Tibial nerve (tissue), 4 donors: ENCODE measurements at places on chromosomes 4 and X. TPM values are rescaled to one million over a fixed set of nuclear protein-coding genes. Genes with fewer than 3 reads are reported as not detected.

GRCh38 chrX:44915361-44915868 lies 42.4 kb downstream of the KDM6A start:
- H3K36me3 ChIP-seq: no peaks in the 10 kb centered on the region
- no peak for DNase-seq
- no peaks in the 10 kb centered on the region for H3K27me3 ChIP-seq

- H3K27ac ChIP-seq: no peak overlapping the region
- H3K27me3 ChIP-seq: no peaks in the 10 kb centered on the region
- DNase-seq: no peak
- H3K4me3 ChIP-seq: no peak overlapping the region
These were observed 249.2 kb upstream of the TRAM1L1 start for GRCh38 chr4:117334451-117335188.

- no peaks in the 10 kb centered on the region for H3K36me3 ChIP-seq
- no peak overlapping the region for H3K4me3 ChIP-seq
- no peak for DNase-seq
- H3K27ac ChIP-seq: no peak overlapping the region
These were observed 34.7 kb downstream of the FRMPD3 start for GRCh38 chrX:107484002-107484726.

DNA sequence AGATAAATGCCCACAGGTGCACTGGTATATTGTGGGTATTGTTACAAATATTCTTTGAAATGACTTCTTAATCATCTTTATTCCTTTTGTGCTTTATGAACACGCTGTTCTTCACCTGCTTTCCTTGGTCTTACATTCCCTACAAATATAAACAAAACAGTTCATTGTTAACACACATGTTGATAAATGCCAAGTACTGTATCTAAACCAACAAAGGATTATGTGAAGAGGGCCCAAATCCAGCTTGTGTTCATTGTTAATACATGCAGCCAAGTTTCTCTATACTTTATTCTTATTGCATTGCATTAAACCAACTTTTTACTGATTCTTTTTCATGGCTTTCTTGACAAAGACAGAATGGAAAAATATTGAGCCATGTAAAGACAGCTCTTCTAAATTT lies 42.8 kb downstream of the AREG start:
- no peaks in the 10 kb centered on the region for H3K36me3 ChIP-seq
- H3K27ac ChIP-seq: no peak overlapping the region
- no peaks in the 10 kb centered on the region for H3K27me3 ChIP-seq
- H3K4me1 ChIP-seq: no peaks in the 10 kb centered on the region

- H3K27me3 ChIP-seq: peaks cover 32% of the 10 kb centered on the region
- no peaks in the 10 kb centered on the region for H3K36me3 ChIP-seq
- DNase-seq: no peak
These were observed 1.4 kb downstream of the PDZD4 start for GRCh38 chrX:153828723-153829548.

DNA sequence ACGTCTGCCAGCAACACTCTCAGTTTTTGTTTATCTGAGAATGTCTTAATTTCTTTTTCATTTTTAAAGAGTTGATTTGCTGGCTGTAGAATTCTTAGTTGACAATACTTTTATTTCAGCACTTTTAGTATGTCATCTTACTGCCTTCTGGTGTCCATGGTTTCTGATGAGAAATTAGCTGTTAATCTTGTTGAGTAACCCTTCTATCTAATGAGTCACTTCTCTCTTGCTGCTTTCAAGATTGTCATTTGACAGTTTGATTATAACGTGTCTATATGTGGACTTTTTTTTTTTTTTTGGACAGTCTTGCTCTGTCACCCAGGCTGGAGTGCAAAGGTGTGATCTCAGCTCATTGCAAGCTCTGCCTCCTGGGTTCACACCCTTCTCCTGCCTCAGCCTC lies 24.0 kb upstream of the TMEM255A start:
- H3K4me1 ChIP-seq: no peaks in the 10 kb centered on the region
- H3K27me3 ChIP-seq: no peaks in the 10 kb centered on the region
- no peaks in the 10 kb centered on the region for H3K36me3 ChIP-seq
- no peak for DNase-seq
- H3K4me3 ChIP-seq: no peak overlapping the region

DNA sequence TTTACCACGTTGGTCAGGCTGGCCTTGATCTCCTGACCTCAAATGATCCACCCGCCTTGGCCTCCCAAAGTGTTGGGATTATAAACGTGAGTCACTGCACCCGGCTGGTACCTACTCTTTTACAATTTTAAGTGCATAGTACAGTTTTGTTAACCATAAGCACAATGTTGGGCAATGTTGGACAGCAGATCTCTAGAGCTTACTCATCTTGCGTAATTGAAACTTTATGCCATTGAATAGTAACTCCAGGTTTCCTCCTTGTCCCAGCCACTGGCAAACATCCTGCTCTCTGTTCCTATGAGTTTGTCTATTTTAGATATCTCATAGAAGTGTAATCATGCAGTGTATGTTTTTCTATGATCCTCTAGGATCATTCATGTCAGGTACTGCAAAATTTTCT lies 9.3 kb upstream of the CPE start:
- H3K27ac ChIP-seq: no peak overlapping the region
- no peaks in the 10 kb centered on the region for H3K27me3 ChIP-seq
- no peaks in the 10 kb centered on the region for H3K36me3 ChIP-seq
- H3K4me1 ChIP-seq: no peaks in the 10 kb centered on the region
- DNase-seq: no peak

GRCh38 chr4:160026721-160027120 lies 923.8 kb downstream of the RAPGEF2 start:
- no peak overlapping the region for H3K4me3 ChIP-seq
- H3K4me1 ChIP-seq: no peaks in the 10 kb centered on the region
- no peak overlapping the region for H3K27ac ChIP-seq

DNA sequence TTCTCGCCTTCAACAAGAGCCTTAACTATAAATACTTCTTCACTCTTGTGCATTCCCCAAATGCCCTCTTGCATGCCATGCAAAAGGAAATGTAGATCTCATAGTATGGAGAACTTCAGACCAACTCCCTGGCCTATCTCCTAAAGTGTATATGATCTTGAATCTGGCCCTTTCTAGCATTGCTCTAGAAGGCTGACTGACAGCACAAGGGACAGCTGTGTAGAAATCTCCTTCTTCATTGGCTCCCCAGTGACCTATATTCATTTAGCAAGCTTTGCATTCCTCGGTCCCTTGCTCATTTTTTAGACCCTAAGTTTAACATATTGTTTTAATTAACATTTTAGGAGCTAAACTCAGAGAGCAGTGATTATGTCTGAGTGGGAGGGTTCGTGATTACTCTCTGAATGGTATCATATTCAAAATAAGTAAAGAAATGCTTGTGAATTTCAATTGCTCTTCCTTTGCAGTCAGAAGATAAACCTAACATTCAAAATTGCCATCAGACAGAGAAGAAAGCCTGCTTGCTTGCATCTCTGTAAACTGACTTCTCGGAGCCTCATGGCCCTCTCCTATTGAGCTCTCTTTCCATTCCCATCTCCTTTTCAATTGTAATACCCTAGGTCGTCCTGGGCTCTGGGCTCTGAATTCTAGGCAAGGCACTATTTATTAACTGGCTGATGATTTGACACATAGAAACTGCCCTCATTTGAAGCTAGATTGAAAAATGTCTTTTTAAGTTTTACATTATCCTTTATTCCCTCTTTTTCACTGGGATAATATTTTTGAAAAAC lies 120.3 kb upstream of the PRKG2 start:
- H3K36me3 ChIP-seq: no peaks in the 10 kb centered on the region
- DNase-seq: no peak
- no peak overlapping the region for H3K4me3 ChIP-seq
- H3K27me3 ChIP-seq: no peaks in the 10 kb centered on the region
- H3K27ac ChIP-seq: no peak overlapping the region

DNA sequence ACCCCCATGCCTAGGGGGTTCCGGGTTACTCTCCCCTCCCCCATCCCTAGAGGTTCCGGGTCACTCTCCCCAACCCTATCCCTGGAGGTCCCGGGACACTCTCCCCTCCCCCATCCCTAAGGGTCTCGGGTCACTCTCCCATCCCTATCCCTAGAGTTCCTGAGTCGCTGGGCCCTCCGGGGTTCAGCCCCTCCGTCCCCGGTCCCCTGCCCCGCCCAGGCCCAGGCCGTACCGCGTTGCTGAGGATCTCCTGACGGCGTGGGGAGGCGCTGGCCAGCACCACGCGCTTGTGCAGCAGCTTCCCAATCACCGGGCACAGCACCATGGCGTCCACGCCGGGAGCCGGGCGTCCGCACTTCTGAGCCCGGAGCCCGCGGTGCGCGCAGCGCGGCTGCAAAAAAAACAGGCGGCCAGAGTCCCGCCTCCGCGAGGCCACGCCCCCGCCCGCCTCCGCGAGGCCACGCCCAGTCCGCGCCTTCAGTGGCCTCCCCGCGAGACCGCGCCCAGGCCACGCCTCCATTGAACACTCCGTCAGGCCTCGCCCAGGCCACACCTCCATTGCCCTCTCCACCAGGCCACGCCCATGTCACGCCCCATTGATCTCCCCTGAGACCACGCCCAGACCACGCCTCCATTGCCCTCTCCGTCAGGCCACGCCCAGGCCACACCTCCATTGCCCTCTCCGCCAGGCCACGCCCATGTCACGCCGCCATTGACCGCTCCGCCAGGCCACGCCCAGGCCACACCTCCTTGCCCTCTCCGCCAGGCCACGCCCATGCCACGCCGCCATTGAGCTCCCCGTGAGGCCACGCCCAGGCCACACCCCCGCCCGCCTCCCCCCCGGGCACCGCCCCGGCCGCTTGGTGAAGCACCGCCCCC lies at the start of gene ASMTL:
Gene ASMTL, minus strand, starts transcription at position 394 of the 879 bp plus-strand sequence. Its CDS starts 69 bp downstream, at position 325.
- H3K4me1 ChIP-seq: no peaks in the 10 kb centered on the region
- peak; percentile 100 for DNase-seq

DNA sequence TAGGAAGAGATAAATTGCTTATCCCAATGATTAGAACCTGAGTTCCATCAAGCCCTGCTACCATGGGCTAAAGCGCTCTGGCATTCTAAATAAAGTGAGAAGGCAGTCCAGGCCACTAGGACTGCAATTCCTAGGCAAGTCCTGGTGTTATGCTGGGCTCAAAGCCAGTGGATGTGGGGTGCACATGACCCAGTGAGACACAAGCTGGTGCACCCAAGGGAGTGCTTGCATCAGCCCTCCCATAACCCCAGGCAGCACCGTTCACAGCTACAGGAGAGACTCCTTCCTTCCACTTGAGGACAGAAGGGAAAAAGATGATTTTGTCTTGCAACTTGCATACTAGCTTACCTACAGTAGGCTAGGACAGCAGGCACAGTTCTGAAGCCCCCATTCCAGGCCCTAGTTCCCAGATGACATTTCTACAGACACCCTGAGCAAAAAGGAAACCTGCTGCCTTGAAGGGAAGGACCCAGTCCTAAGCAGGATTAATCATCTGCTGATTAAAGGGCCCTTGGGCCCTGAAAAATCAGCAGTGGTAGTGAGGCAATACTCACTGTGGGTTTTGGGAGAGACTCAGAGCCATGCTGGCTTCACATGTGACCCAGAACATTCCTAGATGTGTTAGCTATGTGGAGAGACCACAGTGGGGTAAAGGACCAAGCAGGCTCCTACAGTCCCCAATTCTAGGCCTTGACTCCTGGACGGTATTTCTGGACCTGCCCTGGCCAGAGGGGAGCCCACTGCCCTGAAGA lies 77.8 kb downstream of the KLHL13 start:
- no peaks in the 10 kb centered on the region for H3K36me3 ChIP-seq
- H3K4me1 ChIP-seq: no peaks in the 10 kb centered on the region
- no peaks in the 10 kb centered on the region for H3K27me3 ChIP-seq
- H3K4me3 ChIP-seq: no peak overlapping the region
- DNase-seq: no peak

- no peak overlapping the region for H3K27ac ChIP-seq
- H3K36me3 ChIP-seq: no peaks in the 10 kb centered on the region
- H3K4me3 ChIP-seq: no peak overlapping the region
- no peaks in the 10 kb centered on the region for H3K27me3 ChIP-seq
These were observed 203.7 kb upstream of the NWD2 start for GRCh38 chr4:37040816-37041215.

- no peak overlapping the region for H3K4me3 ChIP-seq
- H3K36me3 ChIP-seq: no peaks in the 10 kb centered on the region
- DNase-seq: no peak
- H3K27ac ChIP-seq: no peak overlapping the region
- H3K27me3 ChIP-seq: no peaks in the 10 kb centered on the region
These were observed 51.5 kb upstream of the FAM241A start for GRCh38 chr4:112093636-112094202.

- no peak overlapping the region for H3K27ac ChIP-seq
- DNase-seq: no peak
- peaks cover 12% of the 10 kb centered on the region for H3K36me3 ChIP-seq
- no peaks in the 10 kb centered on the region for H3K4me1 ChIP-seq
- no peak overlapping the region for H3K4me3 ChIP-seq
These were observed 286.2 kb downstream of the EVC2 start for GRCh38 chr4:5422195-5422594.

- no peaks in the 10 kb centered on the region for H3K4me1 ChIP-seq
- H3K4me3 ChIP-seq: no peak overlapping the region
- H3K27me3 ChIP-seq: no peaks in the 10 kb centered on the region
- H3K36me3 ChIP-seq: no peaks in the 10 kb centered on the region
These were observed 367.8 kb upstream of the SLC7A11 start for GRCh38 chr4:138609943-138610350.

MTMR1 gene
- 8.3 TPM for total RNA-seq

TTC29 gene
- not detected for total RNA-seq

ZNF275 gene
- 12.6 TPM for total RNA-seq

SCRG1 gene
- 0.21 TPM for total RNA-seq

CCNB3 gene
- total RNA-seq: 3.9 TPM
